Activated CD4-positive, alpha-beta memory T cell treated with anti-CD3 and anti-CD28 coated beads, Interleukin-2, amount 10 ng/mL, durations not matched to agents 7 days and 5 days (primary cell): ENCODE measurements at places on chromosomes 3 and 15. TPM values are rescaled to one million over a fixed set of nuclear protein-coding genes. Genes with fewer than 3 reads are reported as not detected.

Gene PLA2G4F
- not detected for total RNA-seq

Gene GABRR3
- not detected for total RNA-seq

Gene ZNF662
- 0.10 TPM for total RNA-seq

Gene CCDC191
- 2.6 TPM for total RNA-seq

Gene MAP6D1
- not detected for total RNA-seq

Gene GPR149
- not detected for total RNA-seq

Gene LDHAL6B
- total RNA-seq, result not detected

- H3K4me3 ChIP-seq, result peak overlapping the region; percentile 57
- H3K36me3 ChIP-seq, result no peaks in the 10 kb centered on the region
- H3K27me3 ChIP-seq, result peaks cover 34% of the 10 kb centered on the region
Measured at GRCh38 chr3:113948015-113948917, 453 bp downstream of the ZDHHC23 start.

- H3K27ac ChIP-seq, result no peak overlapping the region
- H3K4me1 ChIP-seq, result peaks cover 4% of the 10 kb centered on the region
- no peaks in the 10 kb centered on the region for H3K36me3 ChIP-seq
Measured at GRCh38 chr3:132342183-132342582, 25.0 kb downstream of the ACP3 start.

- no peak overlapping the region for H3K4me3 ChIP-seq
- H3K27me3 ChIP-seq, result no peaks in the 10 kb centered on the region
- H3K27ac ChIP-seq, result no peak overlapping the region
- no peaks in the 10 kb centered on the region for H3K36me3 ChIP-seq
Measured at GRCh38 chr3:128188326-128188725, 35.0 kb downstream of the EEFSEC start.

DNA sequence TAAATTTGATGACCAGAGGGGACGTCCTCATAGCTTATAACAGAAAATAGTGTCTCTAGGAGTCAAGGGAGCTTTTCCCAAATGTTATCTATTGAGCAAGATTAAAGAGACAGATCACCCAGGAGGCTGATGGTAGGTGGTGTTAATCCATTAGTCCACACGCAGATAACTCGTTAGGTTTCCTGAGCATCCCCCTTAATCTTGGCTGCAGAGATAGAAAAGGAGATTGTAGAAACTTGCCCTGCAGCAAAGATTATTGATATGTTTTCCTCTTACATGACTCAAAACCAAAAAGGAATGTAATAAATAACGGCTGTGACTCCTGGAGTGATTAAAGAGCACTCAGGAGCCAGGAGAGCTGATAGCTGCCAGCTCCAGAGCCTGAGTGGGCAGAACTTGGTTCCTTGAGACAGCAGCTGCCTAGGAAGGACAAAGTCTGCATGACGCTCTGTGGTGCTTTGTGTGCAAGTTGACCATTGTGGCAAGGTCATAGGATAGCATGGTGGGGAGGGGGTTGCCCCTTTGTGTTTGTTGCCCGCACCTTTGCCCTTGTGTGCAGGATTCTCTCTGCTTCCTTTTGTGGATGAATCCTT is 234.8 kb downstream of the PTPRG start:
- H3K36me3 ChIP-seq, result no peaks in the 10 kb centered on the region
- H3K27me3 ChIP-seq, result no peaks in the 10 kb centered on the region
- no peaks in the 10 kb centered on the region for H3K4me1 ChIP-seq
- no peak overlapping the region for H3K4me3 ChIP-seq

DNA sequence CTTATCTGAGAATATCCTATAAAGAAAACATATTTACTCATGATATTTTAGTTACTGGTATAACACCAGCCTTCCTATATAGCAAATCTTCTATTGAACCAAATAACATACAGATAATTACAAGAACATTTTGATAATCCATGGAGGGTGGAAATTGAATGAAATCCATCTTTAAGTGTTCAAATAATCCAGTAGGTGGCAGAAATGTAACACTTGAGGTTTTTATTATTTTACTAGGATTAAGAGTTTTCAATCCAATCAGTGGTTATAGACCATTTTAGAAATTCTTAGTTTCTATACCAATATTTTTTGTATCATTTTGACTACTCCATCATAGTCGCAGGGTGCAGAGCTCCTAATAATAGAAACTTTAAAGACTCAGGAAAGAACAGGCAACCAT is 101.9 kb upstream of the KCNH8 start:
- peaks cover 1% of the 10 kb centered on the region for H3K27me3 ChIP-seq
- no peak overlapping the region for H3K4me3 ChIP-seq
- no peak overlapping the region for H3K27ac ChIP-seq
- H3K4me1 ChIP-seq, result no peaks in the 10 kb centered on the region
- H3K36me3 ChIP-seq, result no peaks in the 10 kb centered on the region

GRCh38 chr3:188092648-188093047 is 61.3 kb upstream of the LPP start:
- no peak overlapping the region for H3K27ac ChIP-seq
- no peaks in the 10 kb centered on the region for H3K4me1 ChIP-seq
- no peak for DNase-seq
- no peak overlapping the region for H3K4me3 ChIP-seq

DNA sequence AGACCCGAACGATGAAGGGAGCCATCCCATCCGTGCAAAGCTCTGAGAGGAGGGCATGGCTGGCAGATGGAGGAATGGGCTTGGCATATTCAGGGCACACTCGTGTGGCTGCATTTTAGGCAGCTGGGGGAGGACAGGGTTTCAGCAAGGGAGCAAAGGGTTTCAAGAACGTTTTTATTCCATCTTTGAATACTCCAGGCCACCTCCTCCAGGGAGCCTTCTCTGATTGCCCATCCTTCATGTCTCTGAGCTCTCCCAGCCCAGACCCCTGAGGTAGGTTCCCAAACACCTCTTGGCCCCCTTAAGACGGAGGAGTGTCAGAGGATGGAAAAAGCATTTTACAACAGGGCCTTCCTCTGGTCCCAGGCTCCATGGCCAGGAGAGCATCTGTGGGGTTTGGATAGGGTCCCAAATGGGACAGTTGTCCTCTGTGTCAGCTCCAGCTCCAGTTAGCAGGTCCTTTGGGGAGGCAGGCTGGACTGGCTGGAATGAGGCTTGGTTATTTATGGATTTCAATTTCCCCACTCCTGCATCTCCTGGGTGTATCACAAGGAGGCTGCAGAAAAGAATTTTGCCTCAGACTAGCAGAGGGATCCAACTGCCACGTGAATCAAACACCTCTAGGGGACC is 17.7 kb upstream of the SLC6A1 start:
- no peaks in the 10 kb centered on the region for H3K36me3 ChIP-seq
- no peak overlapping the region for H3K27ac ChIP-seq
- peaks cover 7% of the 10 kb centered on the region for H3K27me3 ChIP-seq
- H3K4me3 ChIP-seq, result no peak overlapping the region

DNA sequence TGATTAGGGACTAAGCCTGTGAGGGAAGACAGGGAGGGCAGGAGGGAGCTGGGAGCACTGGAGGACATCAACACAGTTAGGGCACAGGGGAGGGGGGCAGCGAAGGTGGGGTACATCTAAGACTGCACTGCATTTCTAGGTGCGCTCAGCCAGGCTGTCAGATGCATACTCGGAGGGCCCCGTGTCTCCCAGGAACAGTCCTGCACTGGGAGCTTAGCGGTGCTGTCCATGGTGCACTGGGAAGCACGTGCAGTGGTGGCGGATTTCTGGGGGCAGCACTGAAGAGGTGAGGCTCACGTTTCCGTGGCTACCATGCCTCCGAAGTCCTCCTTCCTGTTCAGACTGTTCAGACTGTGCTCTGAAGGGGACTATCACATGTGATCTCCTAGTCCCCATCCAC is 54.4 kb downstream of the ROPN1B start:
- H3K4me3 ChIP-seq, result no peak overlapping the region
- no peak overlapping the region for H3K27ac ChIP-seq
- H3K27me3 ChIP-seq, result no peaks in the 10 kb centered on the region
- DNase-seq, result no peak

DNA sequence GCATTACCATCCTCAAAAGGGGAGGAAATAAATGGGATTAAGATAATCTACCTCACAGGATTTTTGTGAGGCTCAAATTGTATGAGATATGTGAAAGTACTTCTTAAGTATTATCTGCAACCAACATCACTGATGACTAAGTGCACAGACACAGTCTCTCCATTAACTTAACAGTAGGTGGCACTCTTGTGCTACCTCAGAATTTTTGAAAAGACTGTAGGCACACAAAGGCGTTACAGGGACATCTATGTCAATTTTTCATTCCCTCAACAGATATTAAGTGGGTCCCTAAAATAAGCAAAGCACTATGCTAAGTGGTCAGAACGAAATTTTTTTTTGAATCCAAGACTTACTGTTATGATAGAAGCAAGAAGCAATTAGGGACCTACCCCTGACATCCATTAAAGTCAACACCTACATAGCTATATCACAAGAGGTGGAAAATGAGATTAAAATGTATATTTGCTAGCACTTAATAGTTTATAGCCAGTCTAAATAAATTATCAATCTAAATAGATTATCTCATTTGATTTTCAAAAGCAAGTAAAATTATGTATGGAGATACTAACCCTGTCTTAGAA is 52.9 kb downstream of the RYK start:
- peaks cover 2% of the 10 kb centered on the region for H3K4me1 ChIP-seq
- H3K27me3 ChIP-seq, result no peaks in the 10 kb centered on the region
- H3K36me3 ChIP-seq, result peaks cover 4% of the 10 kb centered on the region
- no peak overlapping the region for H3K27ac ChIP-seq

- no peak overlapping the region for H3K27ac ChIP-seq
- H3K27me3 ChIP-seq, result no peaks in the 10 kb centered on the region
- no peak for DNase-seq
- H3K4me3 ChIP-seq, result no peak overlapping the region
- no peaks in the 10 kb centered on the region for H3K36me3 ChIP-seq
Measured at GRCh38 chr3:120198305-120198878, 86.6 kb downstream of the GPR156 start.

DNA sequence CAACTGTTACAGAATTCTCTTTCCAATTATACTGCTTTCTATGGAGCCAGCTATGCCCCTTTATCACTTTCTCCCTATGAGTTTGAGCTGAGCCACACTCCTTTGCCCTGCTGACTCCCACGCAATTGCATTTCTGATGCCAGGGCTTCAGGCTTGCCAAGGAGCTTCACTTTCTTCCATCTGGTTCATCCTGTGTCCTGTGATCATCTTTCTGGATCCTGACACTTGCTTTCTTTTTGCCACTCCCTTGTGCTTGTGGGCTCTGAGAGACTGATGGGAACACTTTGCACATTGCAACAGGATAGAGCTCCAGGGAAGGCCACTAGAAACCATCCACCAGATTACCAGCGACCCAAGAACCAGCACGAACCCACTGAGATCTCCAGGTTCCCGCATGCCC is 77.0 kb upstream of the SEC13 start:
- H3K4me3 ChIP-seq, result no peak overlapping the region
- H3K27me3 ChIP-seq, result peaks cover 4% of the 10 kb centered on the region
- peaks cover 21% of the 10 kb centered on the region for H3K4me1 ChIP-seq
- no peaks in the 10 kb centered on the region for H3K36me3 ChIP-seq
- DNase-seq, result no peak

GRCh38 chr3:12507591-12508281 is 23.5 kb downstream of the TSEN2 start:
- no peak overlapping the region for H3K27ac ChIP-seq
- no peak for DNase-seq
- H3K4me3 ChIP-seq, result no peak overlapping the region
- H3K27me3 ChIP-seq, result no peaks in the 10 kb centered on the region

DNA sequence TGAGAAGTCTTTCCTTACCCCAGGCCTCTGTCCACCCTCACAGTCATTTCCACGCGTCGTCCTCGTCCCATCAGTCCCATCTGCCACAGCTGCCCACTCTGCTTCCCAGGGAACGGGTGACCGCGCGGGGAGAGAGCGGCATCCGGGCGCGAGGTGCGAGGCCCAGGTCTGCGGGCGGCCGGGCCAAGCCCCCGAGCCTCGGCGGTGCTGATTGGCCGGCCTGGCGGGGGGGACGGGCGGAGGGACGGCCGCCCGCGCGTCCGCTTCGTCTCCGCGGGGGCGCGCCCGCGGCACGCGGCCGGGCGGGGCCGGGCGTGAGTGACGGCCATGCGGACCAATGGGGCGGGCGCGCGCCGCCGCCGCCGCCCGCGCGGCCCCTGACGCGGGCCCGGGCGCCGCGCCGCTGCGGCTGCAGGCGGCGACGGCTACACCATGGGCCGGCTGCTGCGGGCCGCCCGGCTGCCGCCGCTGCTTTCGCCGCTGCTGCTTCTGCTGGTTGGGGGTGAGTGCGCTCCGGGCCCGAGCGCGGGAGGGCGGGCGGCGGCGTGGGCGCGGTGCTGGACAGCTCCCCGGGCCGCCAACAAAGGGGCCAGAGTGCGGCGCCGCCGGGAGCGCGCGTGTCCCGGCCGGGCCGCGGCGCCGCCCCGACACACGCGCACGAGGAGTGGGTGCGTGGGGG is at the start of gene PODXL2:
Gene PODXL2 (plus strand): TSS at position 398 of the 679 bp plus-strand sequence. CDS start 35 bp downstream, at position 433.
- peak within 1 kb of the TSS; percentile 68 for H3K4me3 ChIP-seq
- peak; percentile 21 for DNase-seq
- peaks cover 6% of the 10 kb centered on the region for H3K36me3 ChIP-seq
- peaks cover 58% of the 10 kb centered on the region for H3K27me3 ChIP-seq

GRCh38 chr3:192010490-192010889 is 549.5 kb downstream of the PYDC2 start:
- no peak overlapping the region for H3K4me3 ChIP-seq
- no peaks in the 10 kb centered on the region for H3K27me3 ChIP-seq

GRCh38 chr3:16174389-16174788 is at the start of gene GALNT15:
TSS of gene GALNT15 (plus strand) at chr3:16174680. CDS start at chr3:16175152, 472 bp downstream.
- no peak within 1 kb of the TSS for H3K4me3 ChIP-seq
- no peaks in the 10 kb centered on the region for H3K4me1 ChIP-seq
- no peak for DNase-seq
- H3K36me3 ChIP-seq, result no peaks in the 10 kb centered on the region

- no peak overlapping the region for H3K4me3 ChIP-seq
- no peaks in the 10 kb centered on the region for H3K4me1 ChIP-seq
- no peaks in the 10 kb centered on the region for H3K27me3 ChIP-seq
- DNase-seq, result no peak
- no peak overlapping the region for H3K27ac ChIP-seq
- H3K36me3 ChIP-seq, result peaks cover under 1% of the 10 kb centered on the region
Measured at GRCh38 chr3:41653571-41654239, 308.2 kb downstream of the ULK4 start.

DNA sequence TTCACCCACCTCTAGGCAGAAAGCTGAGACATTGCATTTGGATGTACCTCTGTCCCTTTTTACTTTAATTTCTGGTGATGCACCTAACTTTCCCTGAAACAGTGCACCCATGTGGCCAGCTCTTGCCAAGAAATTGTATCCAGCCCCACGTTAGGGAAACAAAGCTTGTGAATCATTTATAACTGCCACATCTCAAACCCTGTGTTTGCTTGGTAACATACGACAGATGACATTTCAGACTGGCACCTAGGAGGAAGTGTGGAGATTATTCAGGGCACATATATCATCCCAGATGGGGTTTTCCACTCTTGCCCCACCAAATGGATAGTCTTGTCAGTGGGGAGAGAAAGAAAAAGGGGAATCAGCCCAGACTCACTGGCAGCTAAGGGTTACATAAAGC is 2.1 kb downstream of the CYB561D2 start:
- no peak for DNase-seq
- no peak overlapping the region for H3K4me3 ChIP-seq
- H3K36me3 ChIP-seq, result peaks cover 53% of the 10 kb centered on the region
- H3K27ac ChIP-seq, result peak overlapping the region; percentile 53
- H3K27me3 ChIP-seq, result no peaks in the 10 kb centered on the region
- peaks cover 69% of the 10 kb centered on the region for H3K4me1 ChIP-seq
